Omental fat pad (tissue), 4 donors: ENCODE measurements at places on chromosomes 2 and 18.

DNA sequence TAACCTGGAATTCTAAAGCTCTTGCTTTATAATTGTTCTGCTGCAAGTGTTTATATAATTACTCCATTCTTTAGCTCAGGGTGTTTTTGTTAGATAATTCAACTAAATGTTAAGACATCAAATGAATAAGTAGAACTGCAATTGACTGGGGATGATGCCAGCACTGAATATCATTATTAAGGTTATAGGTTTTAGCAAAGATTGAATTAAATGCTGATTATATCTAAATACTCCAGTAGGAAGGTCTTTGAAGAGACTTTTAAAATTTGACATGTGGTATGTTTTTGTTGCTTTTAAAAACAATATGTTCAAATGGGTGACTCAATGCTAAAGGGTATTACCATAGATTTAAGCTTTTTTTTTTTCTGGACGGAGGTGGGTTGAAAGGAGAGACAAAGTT lies 170.1 kb upstream of the THUMPD2 start:
- no peak for DNase-seq

DNA sequence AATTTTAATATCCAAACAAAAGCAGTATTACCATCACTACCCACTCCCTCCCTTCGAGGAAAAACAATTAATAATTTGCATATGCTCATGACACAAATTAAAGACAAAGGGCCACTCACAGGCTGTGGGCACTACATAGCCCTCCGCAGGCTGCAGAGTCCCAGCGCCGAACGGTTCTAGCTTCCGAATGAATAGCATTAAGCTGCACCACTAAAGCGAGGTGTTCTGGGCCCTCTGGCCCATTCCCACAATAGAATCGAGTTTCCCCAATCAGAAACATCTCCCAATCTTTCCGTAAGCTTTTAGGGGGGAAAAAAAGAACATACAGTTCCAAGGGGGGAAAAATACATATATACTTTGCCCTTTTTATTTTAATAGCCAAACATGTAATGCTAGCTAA lies 14.5 kb upstream of the SIX3 start:
- DNase-seq = no peak

GRCh38 chr2:108182489-108182888 lies 57.3 kb upstream of the SULT1C3 start:
- no peak for DNase-seq

DNA sequence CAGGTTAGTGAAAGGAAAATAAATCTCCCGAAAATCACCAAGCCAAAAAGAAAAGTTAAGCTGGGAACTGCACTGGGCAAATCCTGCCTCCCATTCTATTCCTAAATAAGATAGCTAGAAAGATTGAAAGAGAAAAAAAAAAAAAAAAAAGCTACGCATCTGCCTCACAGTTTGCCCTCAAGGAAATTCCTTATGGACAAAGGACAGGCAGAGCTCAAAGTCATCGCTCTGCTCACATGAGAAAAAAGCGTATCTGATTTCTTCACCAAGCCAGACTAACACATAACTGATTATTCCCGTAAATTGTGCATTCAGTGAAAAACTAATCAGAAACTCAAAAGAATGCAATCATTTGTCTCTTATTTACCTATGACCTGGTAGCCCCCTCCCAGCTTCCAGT lies 50.0 kb downstream of the PUM2 start:
- DNase-seq = no peak

DNA sequence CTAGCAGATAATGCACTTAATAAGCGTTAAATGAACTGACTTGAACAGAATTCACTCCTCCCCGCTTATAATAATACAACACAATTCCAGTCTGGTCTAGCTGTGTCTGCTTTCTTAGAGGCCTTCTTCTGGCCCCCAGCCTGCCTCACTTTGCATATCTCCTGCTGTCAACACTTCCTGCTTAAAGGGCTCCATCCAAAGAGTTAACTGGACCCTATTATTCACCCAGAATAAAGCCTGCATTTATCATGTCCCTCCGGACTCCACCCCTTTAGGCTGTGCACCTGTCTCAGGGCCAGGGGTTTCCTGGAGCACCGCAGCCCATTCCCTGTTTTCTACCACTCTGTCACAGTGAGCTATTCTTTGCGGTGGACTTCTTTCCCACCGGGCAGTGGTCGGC lies 292.8 kb upstream of the FBXO11 start:
- DNase-seq = no peak

GRCh38 chr18:24535527-24536295 lies 75.3 kb downstream of the HRH4 start:
- no peak for DNase-seq

DNA sequence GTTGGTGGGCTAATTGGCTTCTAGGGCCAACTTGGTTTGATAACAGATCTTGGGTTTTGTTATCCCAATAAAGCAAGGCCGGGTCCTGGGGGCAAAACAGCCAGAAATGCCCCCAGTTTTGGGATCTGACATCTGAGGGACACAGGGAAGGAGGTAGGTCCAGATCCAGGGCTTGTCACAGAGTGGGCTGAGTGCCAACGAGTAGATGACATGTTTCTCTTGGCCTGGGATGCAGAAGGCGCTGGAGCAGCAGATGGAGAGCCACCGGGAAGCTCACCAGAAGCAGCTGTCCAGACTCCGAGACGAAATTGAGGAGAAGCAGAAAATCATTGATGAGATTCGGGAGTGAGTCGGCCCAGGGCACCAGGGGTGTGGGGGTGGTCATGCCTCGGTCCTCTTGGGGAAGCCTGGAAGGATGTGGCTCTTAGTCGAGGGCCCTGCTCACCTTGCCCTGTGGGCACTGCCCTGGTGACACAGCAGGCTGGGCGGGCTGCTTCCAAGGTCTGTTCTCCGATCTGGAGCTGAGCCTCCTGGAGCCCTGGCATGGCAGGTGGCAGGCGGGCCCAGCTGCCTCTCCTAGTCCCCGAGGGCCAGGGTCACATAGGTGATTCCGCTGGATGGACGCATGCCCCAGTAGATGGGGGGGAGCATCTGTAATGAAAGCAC lies 40.2 kb upstream of the LYPD6B start:
- no peak for DNase-seq

- no peak for DNase-seq
Measured at GRCh38 chr18:21958263-21958662, 211.1 kb upstream of the GATA6 start.

GRCh38 chr2:239917125-239917956 lies 107.8 kb downstream of the NDUFA10 start:
- no peak for DNase-seq
